ENCODE measurements at places on chromosomes 4 and X. TPM values are rescaled to one million over a fixed set of nuclear protein-coding genes. Genes with fewer than 3 reads are reported as not detected.

GRCh38 chrX:17067534-17067933 lies 121.1 kb downstream of the REPS2 start:
- DNase-seq: no peak

GRCh38 chr4:171157462-171158082 lies 655.6 kb upstream of the GALNTL6 start:
- DNase-seq: no peak

GRCh38 chrX:86137071-86137470 lies 11.2 kb upstream of the DACH2 start:
- DNase-seq: no peak

Gene SERPINA7
- total RNA-seq: not detected

Gene SPOCK3
- not detected for total RNA-seq

Gene GNL3L
- total RNA-seq: 25.5 TPM

DNA sequence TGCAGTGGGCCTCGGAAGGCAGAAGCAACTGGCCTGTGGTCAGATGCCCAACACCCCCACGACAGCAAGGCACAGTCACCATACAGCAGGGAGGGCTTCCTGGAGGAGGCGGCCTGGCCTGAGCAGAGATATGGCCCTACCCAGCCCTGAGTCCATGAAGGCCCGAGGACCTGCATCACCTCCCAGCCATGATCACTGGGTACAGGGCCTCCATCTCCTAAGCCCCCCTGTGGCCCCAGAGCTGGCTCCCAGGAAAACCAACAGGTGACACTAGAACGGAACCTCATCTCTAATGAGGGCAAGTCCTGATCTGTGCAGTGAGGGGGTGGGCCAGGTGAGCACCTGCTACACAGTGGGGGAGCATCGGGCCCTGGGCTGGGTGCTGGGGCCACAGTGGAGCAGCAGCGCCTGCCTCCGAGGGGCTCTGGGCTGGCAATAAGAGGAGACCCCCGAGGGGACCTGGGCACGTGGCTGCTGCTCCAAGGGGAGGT lies 26.2 kb upstream of the MXD4 start:
- DNase-seq: no peak

DNA sequence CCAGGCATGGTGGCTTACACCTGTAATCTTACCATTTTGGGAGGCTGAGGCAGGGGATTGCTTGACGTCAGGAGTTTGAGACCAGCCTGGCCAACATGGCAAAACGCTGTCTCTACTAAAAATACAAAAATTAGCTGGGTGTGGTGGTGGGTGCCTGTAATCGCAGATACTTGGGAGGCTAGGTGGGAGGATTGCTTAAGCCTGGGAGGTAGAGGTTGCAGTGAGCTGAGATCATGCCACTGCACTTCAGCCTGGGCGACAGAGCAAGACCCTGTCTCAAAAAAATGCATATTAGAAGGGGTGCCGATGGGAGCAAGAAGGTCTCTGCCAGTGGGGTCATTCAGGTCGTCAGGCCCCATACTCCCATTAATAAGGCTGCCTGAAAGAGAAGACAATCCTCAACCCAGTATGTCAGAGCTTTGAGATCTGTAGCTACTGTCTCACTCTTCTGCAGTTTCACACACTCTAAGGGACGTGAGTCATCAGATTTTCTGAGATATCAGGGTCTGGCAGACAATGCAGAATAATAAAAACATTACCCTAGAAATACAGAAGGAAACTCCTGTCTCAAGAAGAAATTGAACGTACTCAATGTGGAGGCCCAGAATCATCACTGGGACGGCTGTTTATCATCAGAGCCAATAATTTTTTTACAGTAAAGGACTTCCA lies 176.7 kb upstream of the FAT1 start:
- DNase-seq: no peak

GRCh38 chr4:182560358-182560757 lies 317.2 kb downstream of the TENM3 start:
- no peak for DNase-seq

Data from Right ventricle myocardium superior (tissue), 1 donor.